ENCODE measurements at places on chromosomes 4 and X.

- no peak for DNase-seq
Observed at GRCh38 chr4:83605744-83606172, 69.8 kb downstream of the GPAT3 start.

DNA sequence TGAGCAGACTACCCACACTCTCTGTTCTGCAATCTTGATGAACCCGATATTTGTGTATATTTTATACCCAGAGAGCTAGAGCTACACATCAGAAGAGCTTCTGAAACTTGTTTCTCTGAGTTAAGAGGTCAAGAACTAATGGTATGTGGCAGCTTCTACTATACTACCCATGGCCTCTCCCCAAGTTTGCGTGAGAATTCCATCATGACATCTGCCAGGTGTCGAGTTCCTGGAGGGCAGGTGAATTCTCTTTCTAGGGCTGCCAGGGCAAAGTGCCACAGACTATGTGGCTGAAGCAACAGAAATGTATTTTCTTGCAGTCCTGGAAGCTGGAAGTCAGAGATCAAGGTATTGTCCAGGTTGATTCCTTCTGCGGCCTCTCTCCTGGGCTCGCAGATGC is 4.4 kb downstream of the SORCS2 start:
- no peak for DNase-seq

DNA sequence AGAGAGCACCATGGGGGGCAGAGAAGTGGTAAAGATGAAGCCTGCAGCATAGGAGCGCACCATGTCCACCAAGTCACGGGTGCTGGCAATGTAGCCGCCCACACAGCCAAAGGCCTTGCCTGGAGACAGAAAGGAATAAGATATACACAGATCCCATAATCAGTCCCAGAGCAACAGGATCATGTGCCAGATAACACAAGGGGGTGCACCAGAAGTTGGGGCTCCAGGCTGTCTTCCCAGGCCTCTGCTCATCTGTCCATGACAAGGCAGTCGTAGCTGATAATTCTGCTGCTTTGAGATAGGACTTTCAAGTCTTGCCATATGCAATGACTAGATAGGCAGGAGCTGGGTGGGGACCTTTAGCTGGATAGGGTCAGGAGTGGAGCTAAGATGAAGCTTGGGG is 14.7 kb downstream of the APEX2 start:
- no peak for DNase-seq

DNA sequence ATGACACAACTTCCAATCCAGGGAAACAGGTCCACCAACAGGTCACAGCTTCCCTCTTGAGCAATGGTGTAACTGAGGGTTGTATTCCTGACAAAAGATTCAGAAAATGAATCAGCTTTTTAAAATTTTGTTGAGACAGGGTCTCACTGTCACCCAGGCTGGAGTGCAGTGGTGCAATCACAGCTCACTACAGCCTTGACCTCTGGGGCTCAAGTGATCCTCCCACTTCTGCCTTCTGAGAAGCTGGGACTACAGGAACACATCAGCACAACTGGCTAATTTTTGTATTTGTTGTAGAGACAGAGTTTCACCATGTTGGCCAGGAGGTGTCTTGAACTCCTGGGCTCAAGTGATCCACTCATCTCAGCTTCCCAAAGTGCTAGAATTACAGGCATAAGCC is 43.7 kb downstream of the SAT1 start:
- DNase-seq = no peak

GRCh38 chr4:184090571-184090970 is 127.1 kb downstream of the ENPP6 start:
- DNase-seq = no peak

DNA sequence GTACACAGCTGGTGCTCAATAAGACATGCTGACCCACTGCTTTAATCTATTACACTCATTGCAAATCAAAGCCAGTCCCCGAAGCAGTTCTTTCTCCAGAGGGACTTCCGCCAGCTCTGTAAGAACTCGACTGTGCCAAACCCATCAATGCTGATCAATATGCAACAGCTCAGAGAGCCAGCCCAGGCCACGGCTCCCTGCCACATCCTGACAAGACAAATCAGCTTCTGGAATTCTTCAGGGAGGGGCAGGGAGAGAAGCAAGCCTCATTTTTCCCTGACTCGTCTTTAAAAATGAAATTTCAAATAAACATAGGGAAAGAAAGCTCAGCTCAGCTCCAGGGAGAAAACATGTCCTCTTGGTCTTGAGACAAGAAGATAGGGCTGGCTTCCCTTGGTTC is 5.3 kb upstream of the ADRA2C start:
- no peak for DNase-seq

- peak; percentile 10 for DNase-seq
Observed at GRCh38 chrX:70168238-70169188, 8.8 kb upstream of the DGAT2L6 start.

DNA sequence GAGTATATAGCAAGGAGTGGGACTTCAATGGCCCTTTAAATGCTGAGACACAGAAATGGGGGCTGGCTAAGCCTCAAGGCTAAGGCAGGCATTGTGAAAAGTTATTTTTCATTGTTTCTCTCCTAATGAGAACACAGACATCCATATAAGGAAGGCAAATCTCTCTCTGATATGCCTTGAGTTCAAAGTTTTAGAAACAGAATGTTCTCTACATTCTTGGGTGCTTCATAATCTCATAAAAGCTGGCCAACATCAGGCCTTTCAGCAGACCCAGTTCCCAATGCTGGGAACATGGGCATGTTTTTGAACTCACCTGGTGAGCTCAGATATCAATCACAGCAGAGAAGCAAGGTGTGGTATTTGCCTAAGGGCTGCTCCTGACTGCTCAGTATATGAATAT is 19.4 kb upstream of the RAB40A start:
- no peak for DNase-seq

GRCh38 chr4:60953826-60954225 is 246.3 kb upstream of the ADGRL3 start:
- DNase-seq = no peak

- DNase-seq = no peak
Observed at GRCh38 chrX:37846141-37846540, 1.2 kb downstream of the DYNLT3 start.

GRCh38 chr4:119165767-119166166 is 30.1 kb downstream of the MYOZ2 start:
- no peak for DNase-seq

GRCh38 chr4:74267998-74268606 is 40.2 kb upstream of the EPGN start:
- DNase-seq = no peak

DNA sequence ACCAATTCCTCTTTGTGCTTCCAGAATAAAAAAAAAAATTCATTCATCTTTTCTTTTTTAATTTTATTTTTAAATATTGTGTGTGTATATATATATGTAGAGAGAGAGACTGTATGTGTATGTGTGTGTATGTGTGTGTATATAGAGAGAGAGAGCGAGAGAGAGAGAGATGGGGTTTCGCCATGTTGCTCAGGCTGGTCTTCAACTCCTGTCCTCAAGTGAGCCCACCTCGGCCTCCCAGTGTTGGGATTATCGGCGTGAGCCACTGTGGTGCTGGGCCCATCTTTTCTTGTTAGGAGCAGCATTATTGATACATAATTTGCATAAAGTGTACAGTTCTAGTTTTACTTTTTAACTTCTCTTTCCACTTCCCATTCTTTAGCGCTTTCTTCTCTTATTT is 33.6 kb downstream of the KDM6A start:
- DNase-seq = no peak

DNA sequence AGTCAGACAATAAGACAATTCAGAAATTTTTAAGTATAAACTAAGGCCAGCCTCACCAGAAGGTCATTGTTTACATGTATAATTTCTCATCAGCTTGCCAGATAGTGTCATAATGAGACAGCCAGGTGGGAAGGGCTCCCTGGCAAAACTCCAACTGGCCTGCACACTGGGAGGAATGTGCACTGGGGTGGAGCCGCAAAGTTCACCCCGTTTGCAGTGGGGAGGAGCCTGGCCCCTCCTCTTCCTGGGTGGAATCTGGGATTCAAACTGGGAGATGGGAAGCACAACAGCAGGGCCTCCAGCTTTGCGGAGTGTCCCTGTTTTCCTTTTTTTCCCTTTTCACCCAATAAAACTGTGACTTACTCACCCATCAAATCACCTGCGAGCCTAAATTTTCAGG is 329.9 kb downstream of the SMARCA1 start:
- DNase-seq = no peak

DNA sequence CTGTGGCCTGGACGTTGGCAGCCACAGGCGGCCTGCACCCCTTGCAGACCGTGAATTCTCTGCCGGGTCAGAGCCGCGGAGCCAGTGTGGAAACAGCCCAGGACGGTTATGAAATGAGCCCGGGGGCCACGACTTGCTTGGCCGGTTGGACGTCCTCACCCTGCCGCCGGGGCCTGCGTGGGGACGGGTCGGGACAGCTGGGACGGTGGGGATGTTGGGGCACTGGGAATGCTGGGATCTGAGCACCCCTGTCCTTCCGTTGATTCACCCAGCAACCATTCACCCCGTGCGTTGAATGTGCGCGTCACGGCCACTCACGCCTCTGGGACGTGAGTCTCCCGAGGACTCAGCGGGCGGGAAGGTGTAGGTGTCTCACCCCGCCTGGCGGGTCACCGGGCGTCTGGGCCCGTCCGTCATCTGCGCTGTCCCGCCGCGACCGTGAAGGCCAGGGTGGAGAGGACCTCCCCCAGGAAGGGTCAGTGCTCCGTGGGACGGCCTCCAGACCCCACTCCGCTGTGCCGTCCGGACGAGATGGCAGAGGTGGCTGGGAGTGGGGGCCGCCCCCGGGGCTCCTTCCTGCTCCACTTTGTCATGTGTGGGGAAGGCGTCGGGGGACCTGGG is 4.5 kb upstream of the PLCXD1 start:
- no peak for DNase-seq

DNA sequence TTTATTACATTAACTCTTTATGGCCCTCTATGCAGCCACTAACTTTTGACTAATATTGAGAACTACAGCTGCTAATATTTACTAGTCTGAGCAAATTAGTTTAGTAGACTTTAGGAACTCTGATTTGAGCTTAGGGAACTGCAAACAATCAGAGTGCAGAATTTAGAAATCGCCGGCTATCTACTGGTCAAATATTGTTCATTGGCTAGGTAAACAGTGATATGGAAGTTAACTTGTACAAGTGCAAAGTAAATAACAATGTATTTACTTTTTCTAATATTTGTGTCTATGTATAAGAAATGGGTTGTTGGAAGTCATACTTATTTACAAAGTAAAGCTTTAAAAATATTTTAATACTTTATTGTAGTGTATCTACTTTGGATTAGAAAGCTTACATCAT is 279.6 kb downstream of the CFAP299 start:
- DNase-seq = no peak

DNA sequence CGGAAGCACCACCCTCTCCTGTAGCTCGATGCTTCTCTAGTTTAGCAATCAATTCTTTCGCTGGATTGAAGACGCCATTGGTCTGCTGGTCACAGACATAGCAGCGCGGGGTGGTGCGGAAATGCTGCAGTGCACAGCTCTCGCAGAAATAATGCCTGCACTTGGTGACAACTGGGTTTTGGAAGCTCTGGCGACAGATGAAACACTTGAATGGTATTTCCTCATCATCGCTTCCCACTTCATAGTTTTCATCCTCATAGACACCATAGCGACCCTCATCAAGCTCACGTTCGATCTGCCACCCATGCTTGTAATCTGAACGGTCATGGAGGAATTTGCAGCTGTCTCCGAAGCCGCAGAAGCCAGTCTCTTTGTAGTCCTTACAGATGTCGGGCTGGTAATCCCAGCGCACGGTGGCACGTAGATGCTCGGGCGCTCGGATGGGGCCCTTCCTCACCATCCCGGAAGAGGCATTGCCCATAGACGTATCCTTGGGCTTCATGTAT is 854 bp downstream of the RNF113A start:
- no peak for DNase-seq

GRCh38 chrX:38336538-38337240 is 9.4 kb upstream of the RPGR start:
- no peak for DNase-seq

- no peak for DNase-seq
Observed at GRCh38 chr4:4477391-4477790, 64.5 kb downstream of the STX18 start.

- DNase-seq = no peak
Observed at GRCh38 chr4:175385797-175386196, 426.3 kb downstream of the GPM6A start.

- DNase-seq = no peak
Observed at GRCh38 chr4:56979421-56980072, 851 bp downstream of the POLR2B start.

DNA sequence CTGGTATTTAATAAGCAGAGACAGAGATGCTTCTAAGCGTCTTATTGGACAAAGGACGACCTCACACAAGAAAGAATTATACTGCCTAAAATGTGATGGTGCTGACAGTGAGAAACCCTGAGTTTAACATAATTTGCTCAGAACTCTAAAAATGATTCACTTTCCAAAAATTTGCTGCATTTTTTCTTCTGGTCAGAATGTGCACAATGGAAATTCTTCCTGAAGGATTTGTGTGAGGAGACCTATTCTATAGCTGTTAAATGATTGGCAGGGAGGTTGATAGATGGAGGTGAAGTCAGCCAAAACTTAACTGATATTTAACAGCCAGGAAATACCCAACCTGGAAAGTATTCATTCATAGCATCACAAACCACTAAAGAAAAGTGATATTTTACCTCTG is 1.7 kb downstream of the MAGEC3 start:
- DNase-seq = no peak

GRCh38 chrX:71652405-71652804 is 14.9 kb upstream of the LOC101059915 start:
- peak; percentile 42 for DNase-seq

DNA sequence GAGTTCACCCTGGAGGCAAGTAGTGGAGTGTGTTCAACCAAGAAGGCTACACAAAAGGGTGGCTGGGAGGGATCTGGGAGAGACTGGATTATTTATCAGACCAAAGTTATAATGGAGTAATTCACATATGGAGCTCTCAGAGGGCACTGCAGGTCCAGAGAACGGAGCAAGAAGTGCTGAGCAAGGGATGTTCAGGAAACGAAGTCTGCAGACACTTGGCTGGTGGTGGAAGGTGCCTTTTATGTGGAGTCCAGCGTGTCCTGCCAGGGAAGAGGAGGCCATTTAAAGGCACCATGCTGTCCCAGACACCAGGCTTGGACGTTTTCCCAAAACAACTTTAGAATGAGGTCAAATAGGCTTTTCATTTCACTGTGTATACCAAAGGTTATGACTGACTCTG is 130.1 kb downstream of the CEP135 start:
- no peak for DNase-seq

- no peak for DNase-seq
Observed at GRCh38 chr4:139126898-139127297, 50.1 kb downstream of the ELF2 start.

GRCh38 chr4:152590179-152591031 is 54.5 kb upstream of the FBXW7 start:
- no peak for DNase-seq

GRCh38 chr4:101328063-101328602 is 19.2 kb downstream of the PPP3CA start:
- DNase-seq = no peak

DNA sequence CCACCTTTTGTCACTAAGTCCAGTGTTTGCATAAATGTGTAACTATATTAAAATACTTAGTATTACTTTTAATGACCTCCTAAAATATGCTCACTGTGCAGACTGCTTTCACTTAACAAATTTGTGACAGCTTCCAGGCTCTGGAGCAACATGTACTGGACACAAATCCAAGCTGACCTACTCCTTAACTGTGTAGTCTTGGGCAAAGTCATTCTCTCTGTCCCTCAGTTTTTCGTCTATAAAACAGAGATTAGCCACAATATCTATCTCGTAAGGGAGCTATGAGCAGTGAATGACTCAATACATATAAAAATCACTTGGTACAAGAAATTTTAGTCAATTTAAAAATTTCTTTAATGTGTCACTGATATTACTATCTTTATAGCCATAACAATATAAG is 20.4 kb upstream of the RAB40A start:
- DNase-seq = no peak

GRCh38 chrX:14697451-14697850 is 168.1 kb downstream of the GLRA2 start:
- peak; percentile 62 for DNase-seq
